ENCODE measurements at places on chromosomes 2 and 18.

DNA sequence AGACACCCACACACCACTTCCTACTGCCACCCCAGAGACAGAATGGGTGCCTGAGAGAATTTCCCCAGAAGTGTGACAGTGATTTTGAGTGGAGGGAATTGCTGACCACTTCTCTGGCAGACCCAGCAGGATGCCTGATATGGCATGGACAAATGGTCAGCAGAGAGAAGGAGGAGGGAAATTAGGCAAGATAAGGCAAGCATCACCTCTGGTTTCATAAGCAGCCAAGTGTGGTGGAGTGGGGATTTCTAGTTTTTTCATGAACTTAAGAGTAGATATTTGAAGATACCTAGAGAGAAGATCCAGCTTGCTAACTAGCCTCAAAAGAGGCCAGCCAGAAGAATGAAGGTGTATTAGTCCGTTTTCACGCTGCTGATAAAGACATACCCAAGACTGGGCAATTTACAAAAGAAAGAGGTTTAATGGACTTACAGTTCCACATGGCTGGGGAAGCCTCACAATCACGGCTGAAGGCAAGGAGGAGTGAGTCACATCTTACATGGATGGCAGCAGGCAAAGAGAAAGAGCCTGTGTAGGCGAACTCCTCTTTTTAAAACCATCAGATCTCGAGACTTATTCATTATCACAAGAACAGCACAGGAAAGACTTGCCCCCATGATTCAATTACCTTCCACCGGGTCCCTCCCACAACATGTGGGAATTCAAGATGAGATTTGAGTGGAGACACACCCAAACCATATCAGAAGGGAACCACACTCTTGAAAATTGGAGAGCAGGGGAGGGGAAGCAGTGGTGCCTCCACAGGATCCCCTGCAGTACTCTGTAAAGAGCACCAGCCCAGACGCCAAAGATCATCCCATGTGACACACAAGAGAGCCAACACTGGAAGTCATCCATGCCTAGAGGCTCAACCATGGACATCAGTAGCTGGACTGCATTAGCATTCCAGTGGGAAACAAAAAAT is 64.2 kb downstream of the RBM43 start:
- H3K36me3 ChIP-seq = no peaks in the 10 kb centered on the region
- no peaks in the 10 kb centered on the region for H3K27me3 ChIP-seq
- H3K4me3 ChIP-seq = no peak overlapping the region
- H3K4me1 ChIP-seq = no peaks in the 10 kb centered on the region
- DNase-seq = no peak

GRCh38 chr2:203240491-203240890 is 1.7 kb downstream of the CYP20A1 start:
- no peak overlapping the region for H3K27ac ChIP-seq
- H3K36me3 ChIP-seq = peaks cover 6% of the 10 kb centered on the region
- H3K4me3 ChIP-seq = no peak overlapping the region
- DNase-seq = no peak
- H3K4me1 ChIP-seq = peaks cover 23% of the 10 kb centered on the region

DNA sequence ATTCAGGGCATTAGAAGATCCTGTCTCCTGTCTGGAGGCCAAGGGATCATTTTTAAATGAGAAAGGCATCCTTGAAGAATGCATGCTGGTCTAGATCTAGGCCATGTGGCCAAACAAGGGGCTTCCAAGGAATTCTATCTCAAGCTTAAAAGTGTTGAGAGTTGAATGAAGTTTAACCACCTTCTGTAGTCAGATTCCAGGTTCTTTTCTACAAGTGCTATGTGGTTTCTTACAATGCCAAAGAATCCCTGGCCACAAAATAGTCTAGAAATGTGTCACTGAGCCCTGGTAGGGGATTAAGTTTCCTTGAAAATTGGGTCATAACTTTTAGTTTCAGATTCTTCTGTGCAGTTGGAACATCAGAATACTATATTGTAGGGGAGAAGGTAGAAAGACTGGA is 640.7 kb upstream of the ACVR2A start:
- H3K27me3 ChIP-seq = no peaks in the 10 kb centered on the region
- no peak overlapping the region for H3K4me3 ChIP-seq
- DNase-seq = no peak
- H3K27ac ChIP-seq = no peak overlapping the region

DNA sequence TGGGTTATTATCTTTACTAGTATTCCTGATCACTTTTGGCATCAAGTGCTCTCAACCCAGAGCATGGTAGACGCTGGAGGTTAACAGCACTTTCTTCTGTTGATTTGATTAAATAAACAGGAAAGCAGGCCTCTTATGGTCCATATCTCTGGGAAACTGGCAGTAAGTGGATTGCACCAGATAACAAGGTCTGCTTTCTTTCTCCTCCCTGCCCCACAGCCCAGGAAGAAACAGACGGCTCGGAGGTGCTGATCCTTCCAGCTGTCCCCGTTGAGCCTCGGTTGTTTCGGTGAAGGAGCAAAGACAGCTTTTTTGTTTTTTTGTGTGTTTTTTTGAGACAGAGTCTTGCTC is 100.8 kb upstream of the KCTD1 start:
- no peaks in the 10 kb centered on the region for H3K4me1 ChIP-seq
- peak overlapping the region; percentile 46 for H3K27ac ChIP-seq
- peak; percentile 36 for DNase-seq
- no peak overlapping the region for H3K4me3 ChIP-seq
- no peaks in the 10 kb centered on the region for H3K36me3 ChIP-seq
- H3K27me3 ChIP-seq = no peaks in the 10 kb centered on the region

GRCh38 chr2:203446071-203446481 is 89.0 kb downstream of the RAPH1 start:
- H3K36me3 ChIP-seq = peaks cover 94% of the 10 kb centered on the region
- no peaks in the 10 kb centered on the region for H3K27me3 ChIP-seq
- peaks cover 8% of the 10 kb centered on the region for H3K4me1 ChIP-seq
- no peak overlapping the region for H3K27ac ChIP-seq

GRCh38 chr2:121520641-121520994 is 10.1 kb upstream of the RNU4ATAC start:
- no peak overlapping the region for H3K4me3 ChIP-seq
- no peak overlapping the region for H3K27ac ChIP-seq
- H3K36me3 ChIP-seq = peaks cover 16% of the 10 kb centered on the region
- no peaks in the 10 kb centered on the region for H3K27me3 ChIP-seq

DNA sequence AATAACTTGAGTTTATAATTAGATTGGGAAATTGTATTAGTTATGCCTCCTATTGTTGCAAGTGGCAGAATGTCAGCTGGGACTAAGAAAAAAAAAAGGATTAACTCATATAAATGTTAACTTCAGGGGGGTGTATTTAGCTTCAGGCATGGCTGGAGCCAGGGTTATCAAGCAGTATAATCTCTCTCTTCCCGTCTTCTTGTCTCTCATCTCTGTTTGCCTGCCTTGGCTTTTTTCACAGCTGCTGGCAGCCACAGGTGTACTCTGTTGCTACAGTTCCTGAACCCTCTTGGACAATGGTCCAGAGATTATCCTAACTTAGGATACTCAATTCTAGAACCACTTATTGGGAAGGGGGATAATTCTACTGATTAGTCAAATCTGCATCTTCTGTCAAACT is 370.7 kb upstream of the MEX3C start:
- no peak for DNase-seq
- H3K27ac ChIP-seq = no peak overlapping the region
- H3K27me3 ChIP-seq = no peaks in the 10 kb centered on the region
- no peaks in the 10 kb centered on the region for H3K36me3 ChIP-seq

All from upper lobe of left lung (tissue), 6 donors.